ENCODE measurements at places on chromosomes 3 and 15.

GRCh38 chr3:179391906-179392305, 44.4 kb downstream of the MFN1 start:
- no peak for DNase-seq

DNA sequence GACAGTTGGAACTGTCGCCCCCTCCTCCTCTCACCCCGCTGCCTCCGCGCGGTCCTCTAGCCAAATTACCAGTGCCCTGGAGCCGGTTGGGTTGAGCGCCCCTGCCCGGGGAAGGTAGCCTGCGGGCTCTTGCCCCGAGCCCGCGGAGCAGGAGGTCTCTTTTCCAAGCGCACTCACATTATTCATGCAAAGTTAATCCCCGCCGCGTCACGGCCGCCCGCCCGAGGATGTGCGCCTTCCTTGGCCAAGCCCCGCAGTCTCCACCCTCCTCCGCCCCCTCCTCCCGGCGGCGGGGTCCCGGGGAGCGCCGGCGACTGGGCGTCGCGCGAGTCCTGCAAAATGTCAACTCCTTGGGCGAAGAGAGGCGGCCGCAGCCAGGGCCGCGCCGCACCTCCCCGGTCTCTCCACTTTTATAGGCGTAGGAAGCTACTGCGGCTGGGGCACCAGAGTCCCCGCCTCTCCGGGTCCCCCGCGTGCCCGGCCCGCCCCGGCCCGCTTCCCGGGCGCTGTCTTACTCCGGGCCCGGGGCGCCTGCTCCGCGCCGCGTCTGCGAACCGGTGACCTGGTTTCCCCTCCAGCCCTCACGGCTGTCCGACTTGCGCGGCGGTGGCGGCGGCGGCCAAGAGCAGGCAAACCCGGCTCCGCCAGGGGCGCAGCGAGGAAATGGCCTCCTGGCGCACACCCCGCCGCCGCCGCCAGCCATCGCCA, at the start of gene THRB:
TSS of gene THRB (minus strand) at position 233 of the 708 bp plus-strand sequence.
- DNase-seq = peak; percentile 58

DNA sequence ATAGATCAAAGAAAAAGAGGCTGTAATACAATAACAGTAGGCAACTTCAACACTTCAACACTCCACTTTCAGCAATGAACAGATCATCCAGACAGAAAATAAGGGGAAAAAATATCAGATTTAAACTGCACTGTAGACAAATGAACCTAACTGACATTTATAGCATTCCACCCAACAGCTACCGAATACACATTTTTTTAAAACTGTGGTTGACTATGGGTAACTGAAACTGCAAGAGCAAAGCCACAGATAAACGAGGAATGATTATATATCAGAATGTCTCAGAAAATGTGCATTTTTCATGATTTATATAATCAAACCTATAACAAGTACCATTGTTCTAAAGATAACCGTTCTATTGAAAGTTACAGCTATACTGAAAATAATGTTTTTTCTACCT, 514.9 kb upstream of the DPPA4 start:
- DNase-seq = no peak

DNA sequence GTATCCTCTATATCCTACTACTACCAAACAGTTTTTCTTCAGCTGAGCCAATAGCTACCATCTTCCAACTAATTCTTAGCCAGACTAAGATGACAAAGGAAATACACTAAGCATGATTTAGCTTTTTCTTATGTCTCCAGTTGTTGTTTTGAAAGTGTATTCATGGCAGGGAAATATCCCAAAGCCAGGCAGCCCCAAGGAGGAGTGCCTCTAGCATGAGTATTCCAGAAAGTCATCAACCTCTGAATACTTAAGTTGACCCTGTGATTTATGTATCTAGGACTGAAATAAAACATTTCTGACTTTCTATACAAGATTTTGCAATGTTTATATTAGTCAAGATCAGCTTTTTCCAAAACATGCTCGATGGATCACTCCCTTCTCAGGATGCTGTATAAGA, 449.1 kb downstream of the IL5RA start:
- DNase-seq = no peak

DNA sequence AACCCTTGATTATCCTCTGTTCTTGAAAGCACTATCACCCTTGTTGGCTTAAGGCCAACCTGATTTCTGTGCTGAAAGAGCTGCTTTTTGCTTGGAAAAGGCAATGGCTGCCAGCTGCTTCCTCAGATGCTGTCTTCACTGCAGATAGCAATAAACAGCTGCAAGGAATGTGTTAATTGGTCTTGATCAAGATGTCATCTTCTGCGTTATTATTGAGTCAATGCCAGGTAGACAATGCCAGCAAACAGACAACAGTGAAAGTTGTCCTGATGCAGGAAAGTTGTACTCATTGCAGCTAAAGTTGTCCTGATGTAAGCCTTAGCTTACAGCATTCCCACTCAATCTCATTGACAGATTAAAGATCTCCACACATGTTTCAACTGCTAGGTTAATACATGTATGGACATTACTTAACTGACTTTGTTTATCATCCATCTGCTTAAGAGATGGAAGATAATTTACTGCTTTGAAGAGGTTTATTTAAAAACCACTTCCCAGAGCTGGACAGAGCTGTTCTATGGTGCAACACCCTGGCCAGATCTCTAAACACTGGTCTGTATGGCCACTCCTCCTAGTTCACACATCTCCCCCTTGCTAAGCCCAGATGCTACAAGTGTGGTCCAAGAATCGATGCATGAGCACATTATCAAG, 251.0 kb upstream of the MCTP2 start:
- DNase-seq = peak; percentile 10

DNA sequence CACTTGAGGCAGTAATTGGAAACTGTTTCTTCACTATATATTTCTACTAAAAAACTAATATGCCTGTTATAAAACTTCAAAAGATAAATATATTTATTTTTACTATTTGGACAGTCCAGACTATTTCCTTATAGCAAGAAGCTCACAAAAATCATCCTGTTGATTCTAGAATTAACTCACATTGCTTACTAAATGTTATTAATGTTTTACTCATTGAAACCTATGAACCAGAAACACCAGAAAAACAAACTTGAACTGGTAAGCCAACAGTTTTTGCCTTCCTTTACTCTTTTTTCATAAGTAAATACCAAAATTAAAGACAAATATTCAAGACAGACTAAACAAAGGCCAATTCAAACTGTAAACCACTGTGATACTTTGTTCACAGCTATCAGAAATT, 26.4 kb downstream of the TOMM70 start:
- no peak for DNase-seq

- no peak for DNase-seq
Measured at GRCh38 chr3:112682361-112682760, 41.4 kb upstream of the CCDC80 start.

DNA sequence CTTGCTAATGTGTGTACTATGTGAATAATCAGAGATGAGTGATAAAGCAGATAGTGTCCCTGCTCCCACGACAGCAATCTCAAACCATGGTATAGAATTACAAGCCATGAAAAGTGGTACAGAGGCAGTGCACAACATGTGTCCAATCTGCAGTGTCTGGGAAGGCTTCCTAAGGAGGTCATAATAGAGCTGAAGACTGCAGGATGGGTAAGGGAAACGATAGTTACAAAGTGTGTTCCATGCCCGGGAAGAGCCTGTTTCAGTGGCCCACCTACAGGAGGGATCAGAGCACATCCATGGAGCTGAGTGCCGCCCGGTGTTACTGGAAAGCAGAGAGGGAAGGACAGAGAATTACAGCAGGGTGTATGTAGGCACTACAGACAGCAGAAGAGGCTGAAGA, 48.9 kb downstream of the PAK2 start:
- DNase-seq = no peak

GRCh38 chr3:134083626-134084241, 54.0 kb upstream of the SLCO2A1 start:
- DNase-seq = no peak

DNA sequence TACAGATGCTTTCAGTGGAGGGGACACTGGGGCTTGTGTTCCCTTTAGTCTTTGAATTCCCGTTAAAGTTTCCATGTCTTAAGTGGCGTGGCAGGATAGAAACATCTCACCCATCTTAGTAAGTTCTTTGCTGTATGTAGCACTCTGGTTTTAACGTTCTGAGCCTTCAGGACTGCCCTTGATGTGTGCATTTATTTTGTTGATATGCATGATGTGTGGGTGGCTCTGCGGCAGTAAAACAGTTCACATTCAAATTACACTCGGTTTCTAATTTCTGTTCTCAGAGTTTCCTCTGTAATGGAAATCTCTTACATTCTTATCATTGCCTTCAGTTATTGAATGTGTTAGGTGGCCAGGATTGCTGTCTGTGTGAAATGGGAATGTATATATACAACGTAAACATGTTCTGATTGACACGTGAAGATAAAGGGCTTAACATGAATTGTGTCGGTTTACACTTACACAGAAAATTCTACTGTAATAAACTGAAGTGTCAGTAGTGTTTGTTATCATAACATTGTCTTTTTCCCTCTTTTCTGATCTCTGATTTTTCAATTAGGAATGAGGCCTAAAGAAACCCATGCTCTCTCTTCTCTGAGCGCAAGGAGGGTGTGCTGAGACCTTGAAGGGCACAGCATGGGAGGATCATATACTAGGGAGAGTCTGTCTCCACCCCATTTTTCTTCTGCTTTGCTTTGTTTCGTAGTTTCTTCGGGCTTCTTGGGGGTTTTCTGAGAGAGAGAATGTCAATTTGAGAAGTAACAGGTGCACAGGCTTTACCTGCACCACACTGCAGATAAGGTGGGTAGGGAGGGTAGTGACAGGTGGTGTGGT, 51.5 kb downstream of the IGF1R start:
- no peak for DNase-seq

- no peak for DNase-seq
Measured at GRCh38 chr3:133065193-133065961, 27.2 kb downstream of the TMEM108 start.

DNA sequence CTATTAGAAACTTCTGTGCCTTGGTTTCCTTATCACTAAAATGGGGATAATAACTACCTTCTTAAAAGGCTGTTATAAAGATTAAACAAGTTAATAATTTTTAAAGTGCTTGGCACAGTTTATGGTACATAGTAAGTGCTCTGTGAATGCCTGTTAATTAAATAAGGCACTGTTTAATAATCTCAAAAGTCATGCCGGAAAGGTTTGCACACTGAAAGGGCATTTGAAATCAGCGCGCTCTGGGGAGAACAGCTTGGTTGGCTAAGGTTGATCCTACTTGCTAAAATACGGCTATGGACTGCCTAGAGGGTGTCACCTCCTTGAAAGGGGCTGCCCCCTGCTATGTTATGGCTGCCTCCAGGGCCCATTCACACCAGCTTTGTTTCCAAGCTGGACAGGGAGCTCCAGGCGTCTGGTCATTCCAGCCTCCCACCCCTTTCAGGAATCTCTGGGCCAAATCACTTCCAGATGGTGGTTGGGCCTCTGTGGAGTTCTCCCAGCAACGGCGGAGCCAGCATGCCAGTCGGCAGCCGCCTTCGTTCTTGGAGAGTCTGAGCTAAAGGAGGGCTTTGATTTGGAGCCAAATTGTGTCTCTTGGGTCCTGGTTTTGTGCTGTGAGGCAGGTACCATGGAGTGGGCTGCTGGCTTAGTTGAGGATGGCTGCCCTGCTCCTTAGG, 5.9 kb downstream of the FLNB start:
- no peak for DNase-seq

DNA sequence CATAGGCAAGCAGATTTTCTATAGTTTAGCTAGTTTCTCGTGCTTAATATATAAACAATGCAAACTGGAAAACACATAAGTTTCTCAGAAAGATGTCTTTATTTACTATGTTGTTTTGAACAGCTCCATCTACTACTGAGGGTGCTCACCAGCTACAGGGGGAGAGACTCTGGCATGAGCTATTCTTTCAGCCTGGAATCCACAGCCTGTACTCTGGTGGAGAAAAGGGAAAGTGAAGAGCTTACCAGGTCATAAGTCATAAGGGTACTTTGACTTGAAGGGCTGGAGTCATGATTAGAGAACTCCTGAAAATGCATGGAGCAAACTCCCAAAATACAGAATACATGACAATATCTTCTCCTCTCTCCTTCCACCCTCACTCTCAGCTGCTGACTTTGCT, 4.4 kb upstream of the AVEN start:
- DNase-seq = no peak

- peak; percentile 61 for DNase-seq
Measured at GRCh38 chr3:155805802-155806618, at the start of gene C3orf33. Gene C3orf33 (minus strand): TSS chr3:155806278. CDS start chr3:155806252, 26 bp downstream.

DNA sequence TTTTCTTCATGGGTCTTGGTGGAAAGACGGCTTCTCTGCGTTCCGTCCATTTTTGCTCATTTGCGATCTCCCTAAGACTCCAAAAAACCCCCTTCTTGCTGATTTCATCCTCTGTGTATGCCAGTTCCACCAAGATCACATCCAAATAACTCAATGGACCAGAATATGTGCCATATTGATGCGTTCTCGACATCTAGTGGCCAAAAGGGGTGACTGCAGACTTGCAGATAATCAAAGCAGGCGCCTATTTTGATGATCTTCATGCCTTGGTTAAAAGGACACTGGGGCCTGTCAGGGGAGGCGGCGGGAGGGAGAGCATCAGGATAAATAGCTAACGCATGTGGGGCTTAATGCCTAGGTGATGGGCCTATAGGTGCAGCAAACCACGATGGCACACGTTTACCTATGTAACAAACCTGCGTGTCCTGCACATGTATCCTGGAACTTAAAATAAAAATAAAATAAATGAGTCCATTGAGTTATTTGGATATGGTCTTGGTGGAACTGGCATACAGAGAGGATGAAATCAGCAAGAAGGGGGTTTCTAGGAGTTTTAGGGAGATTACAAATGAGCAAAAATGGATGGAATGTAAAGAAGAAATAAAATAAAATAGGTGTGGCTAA, 104.2 kb upstream of the RAD18 start:
- DNase-seq = peak; percentile 81

DNA sequence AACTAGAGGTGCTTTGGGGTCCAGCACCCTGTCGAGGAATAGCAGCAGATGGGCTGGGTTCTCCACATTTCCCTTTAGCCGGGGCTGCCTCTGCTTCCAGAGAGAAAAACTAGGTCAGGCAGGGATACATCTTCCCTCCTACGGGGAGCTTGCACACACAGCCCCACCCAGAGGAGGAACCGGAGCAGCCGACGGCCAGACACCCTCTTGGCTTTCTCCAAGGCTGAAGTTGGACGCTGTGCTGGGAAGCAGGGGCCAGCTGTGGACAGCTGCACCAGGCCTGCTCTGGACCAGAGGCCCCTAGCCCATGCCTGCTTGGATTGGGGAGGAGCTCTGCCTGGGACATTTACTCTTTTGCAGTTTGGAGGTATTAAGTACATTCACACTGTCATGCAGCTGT, 44.7 kb upstream of the NR2C2 start:
- no peak for DNase-seq
